Neural crest cell (in vitro differentiated cells): ENCODE measurements at places on chromosomes 13 and 19. TPM values are rescaled to one million over a fixed set of nuclear protein-coding genes. Genes with fewer than 3 reads are reported as not detected.

- DNase-seq, result peak; percentile 77
Observed at GRCh38 chr19:46634045-46634655, 1.9 kb downstream of the GNG8 start.

GRCh38 chr13:97904059-97904458, 49.4 kb upstream of the IPO5 start:
- no peak for DNase-seq

DNA sequence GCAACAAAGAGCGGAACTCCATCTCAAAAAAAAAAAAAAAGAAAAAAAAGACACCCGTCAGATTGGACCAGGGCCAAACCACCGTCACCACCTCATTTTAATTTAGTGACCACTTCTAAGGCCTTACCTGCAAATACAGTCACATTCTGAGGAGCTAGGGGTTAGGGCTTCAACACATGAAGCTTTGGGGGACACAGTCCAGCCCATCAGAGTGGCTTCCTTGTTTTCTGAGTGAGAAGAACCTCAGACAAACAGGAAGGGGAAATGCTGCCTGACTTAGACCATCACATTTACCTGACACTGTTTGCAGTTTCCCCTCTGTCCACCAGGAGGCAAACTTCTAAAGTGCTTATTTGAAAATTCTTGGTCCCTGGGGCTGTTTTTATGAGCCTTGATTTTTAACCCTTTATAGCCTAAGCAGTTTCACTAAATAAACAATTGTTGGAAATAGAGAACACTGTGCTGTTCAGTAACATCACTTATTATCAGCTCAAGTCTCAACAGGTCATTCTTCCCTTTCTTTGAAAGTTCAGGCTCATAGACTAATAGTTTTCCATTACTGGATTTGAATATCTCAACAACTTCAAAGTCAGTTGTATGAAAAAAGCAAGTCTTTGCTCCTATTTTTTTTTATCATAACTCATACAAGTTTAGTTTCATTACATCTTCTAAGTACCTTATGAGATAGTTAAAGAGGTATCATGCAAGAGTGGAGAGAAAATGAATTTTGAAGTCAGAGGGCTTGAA, 74.9 kb upstream of the WASF3 start:
- peak; percentile 71 for DNase-seq

DNA sequence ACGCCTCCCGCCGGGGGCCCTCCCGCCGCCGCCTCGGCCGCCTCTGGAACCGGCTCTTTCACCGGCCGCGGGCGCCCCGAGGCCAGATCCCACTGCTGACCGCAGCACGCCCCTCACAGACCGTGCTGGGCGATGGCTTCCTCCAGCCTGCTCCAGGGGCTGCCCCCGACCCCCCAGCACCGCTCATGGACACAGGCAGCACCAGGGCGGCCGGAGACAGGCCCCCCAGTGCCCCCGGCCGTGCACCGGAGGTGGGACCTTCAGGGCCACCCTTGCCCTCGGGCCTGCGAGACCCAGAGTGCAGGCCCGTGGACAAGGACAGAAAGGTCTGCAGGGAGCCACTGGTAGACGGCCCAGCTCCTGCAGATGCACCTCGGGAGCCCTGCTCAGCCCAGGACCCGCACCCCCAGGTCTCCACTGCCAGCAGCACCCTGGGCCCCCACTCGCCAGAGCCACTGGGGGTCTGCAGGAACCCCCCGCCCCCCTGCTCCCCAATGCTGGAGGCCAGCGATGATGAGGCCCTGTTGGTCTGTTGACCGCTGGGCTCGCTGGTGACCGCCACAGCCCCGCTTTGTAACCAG, 13.0 kb downstream of the LRP3 start:
- no peak for DNase-seq

The PGLYRP1 gene
- total RNA-seq, result not detected in 2 replicates

GRCh38 chr19:14582894-14583340, at the start of gene CLEC17A:
Gene CLEC17A (plus strand): TSS chr19:14583084. CDS start chr19:14583161, 77 bp downstream.
- DNase-seq, result no peak

GRCh38 chr19:5621945-5622464, 571 bp downstream of the SAFB2 start:
- DNase-seq, result peak; percentile 4
